ENCODE measurements at places on chromosomes 1 and 21.

DNA sequence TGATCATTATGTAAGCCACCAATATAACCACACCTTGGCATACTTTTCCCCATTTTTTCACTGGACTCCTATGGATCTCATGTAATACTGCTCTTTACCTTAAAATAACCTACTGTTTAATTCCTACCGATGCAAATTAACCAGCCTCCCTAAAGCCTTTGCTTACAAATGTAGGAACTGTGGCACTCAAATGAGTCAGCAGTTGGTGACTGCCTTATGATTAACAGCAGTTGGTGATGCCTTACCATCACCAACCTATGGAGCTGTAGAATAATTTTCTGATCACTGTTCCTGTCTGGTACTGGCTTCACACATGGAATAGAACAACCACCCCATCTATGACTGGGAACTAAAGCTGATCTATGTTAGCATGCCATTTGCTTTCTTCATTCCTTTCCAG is 7.8 kb upstream of the NUDT17 start:
- DNase-seq = no peak

DNA sequence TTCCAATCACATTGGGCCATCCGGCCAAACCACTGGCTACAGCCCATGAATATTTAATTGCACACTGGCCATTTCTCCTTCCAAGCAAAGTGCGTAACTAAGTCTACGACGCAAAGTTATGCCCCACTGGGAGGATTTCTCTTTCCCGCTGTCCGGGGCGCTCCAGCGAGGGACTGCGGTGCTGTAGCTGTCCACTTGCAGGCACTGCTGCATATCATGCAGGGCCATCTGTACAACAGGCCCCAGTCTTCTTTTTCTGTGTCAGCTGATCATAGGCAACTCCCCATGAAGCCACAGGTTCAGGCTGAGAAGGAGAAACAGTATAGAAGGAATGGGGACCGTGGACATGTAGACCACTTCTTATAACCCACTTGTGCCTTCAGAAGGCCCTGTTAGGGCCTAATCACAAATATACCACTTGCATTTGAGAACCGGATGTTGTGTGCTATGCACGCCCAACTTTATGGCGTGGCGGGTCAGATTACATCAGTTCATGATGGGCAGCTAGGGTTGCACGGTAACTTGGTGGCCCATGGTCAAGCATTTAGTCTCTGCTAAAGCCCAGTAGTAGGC is 58.0 kb downstream of the ADSS2 start:
- no peak for DNase-seq

- DNase-seq = no peak
Observed at GRCh38 chr1:162536511-162536910, 25.0 kb upstream of the UAP1 start.

DNA sequence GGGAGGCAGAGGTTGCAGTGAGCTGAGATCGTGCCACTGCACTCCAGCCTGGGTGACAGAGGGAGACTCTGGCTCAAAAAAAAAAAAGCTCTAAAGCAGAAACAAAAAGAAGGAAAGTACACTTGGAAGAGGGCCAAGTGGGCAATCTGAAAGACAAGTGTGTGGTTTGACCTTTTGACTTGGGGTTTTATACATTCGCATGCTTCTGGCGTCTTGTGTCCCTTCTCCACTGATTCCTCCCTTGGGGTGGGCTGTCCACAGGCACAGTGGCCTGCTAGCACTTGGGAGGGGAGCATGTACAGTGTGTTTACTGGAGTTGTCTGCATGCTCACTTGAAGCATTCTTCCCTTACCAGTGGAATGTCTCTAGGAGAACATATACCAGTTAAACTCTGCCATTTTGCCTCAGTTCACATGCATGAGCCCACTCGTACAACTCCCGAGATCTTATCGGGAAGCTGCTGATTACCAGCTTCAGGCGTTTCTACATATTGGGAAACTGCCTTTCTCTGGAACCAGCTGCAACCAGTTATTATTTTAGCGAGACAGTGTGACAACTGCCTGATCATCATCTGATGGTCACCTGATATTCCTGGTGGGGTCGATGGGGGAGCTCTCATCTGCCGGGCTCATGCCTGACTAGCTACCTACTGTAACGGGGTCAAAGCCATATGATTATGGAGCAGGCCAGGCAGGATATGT is 113.5 kb upstream of the ZNF678 start:
- no peak for DNase-seq

DNA sequence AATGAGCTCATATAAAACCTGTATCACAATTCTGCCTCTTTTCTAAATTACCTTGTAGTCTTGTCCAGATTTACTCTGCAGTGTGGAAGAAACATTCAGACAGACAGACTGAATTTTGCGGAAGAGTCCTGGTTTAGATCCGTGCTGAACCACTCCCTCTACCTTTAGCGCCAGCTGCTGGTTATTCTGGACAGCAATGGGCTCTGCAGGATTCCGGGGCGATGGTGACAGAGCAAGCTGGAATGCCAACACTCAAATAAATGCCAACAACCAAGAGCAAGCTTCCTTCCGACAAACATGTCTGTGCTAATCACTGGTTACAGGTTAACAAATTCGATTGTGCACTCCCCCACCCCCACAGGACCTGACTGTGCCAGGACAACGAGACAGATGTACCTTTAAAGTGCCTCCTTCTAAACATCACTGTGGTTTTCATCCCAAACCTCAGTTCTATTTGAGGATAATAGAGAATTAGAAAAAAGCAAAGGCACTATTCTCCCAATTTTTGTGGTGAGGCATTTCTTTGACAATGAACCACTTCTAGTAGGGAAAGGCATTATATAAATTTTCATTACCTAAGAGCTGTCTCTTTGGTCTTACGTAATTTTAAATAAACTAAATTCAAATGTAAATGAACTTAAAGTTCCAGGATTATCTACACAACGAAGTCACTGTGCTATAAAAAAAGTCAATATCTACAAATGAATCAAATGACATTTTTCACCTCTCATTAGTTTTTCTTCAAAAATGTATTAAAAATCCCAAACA is 90.4 kb downstream of the INTS7 start:
- no peak for DNase-seq

DNA sequence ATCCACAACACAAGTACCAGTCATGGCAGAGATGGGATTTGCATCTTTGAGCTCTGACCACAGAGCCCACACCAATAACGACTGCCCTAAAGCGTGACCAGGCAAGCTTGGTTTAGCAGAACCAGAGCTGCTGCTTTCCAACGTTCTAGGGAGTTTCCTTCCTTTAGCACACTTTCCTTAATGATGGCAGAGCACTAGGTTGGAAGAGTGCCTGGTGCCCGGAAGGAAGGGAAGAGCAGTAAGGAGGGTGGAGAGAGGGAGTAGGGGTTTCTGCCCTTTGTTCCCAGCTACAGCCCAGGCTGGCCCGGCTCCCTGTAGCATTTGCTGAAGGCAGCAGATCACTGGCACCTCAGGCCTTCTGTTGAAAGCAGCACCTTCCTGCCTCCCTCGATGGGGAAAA is 6.1 kb upstream of the EVA1C start:
- no peak for DNase-seq

- DNase-seq = no peak
Observed at GRCh38 chr1:77643456-77643855, 39.0 kb downstream of the ZZZ3 start.

- no peak for DNase-seq
Observed at GRCh38 chr1:244283772-244284171, 167.9 kb downstream of the ADSS2 start.

GRCh38 chr1:151684128-151684527 is 32.5 kb downstream of the CELF3 start:
- DNase-seq = no peak

Data from DMS79 (cell line).